ENCODE measurements at places on chromosomes 16 and 17. TPM values are rescaled to one million over a fixed set of nuclear protein-coding genes. Genes with fewer than 3 reads are reported as not detected.

GRCh38 chr16:17204644-17205043 lies 266.1 kb downstream of the XYLT1 start:
- no peak for DNase-seq

- DNase-seq = no peak
These were observed 342.2 kb upstream of the DYNLRB2 start for GRCh38 chr16:80198311-80199299.

DNA sequence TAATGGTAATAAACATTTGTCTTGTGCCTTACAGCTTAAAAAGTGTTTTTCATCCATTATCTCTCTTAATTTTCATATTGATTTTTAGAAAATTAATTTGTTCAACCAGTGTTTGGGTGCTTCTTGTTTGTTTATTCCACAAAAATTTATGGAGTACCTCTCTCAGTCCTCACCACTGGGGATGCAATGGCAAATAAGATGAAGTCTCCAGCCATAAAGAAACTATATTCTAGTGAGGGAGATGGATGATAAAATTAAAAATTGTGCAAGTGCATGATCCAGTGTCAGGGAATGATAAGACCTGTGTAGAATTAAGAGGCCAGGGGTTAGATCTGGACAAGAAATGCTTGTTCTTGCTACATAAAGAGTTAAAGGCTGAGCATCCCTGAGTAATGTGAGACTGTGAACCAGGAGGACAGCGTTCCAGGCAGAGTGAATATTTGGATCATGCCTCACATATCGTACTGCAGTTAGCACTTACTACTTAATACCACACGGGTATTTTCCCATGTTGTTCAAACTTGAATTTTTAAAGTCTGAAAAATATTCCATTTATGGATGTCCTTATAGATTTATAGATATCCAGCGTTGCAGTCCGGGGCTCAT lies 535.7 kb upstream of the HSBP1 start:
- DNase-seq = no peak

- DNase-seq = peak; percentile 43
These were observed 6.2 kb downstream of the GGA2 start for GRCh38 chr16:23504076-23504452.

The AANAT gene
- total RNA-seq = not detected

Measured in G401 (cell line).